ENCODE measurements at places on chromosomes 5 and 9.

DNA sequence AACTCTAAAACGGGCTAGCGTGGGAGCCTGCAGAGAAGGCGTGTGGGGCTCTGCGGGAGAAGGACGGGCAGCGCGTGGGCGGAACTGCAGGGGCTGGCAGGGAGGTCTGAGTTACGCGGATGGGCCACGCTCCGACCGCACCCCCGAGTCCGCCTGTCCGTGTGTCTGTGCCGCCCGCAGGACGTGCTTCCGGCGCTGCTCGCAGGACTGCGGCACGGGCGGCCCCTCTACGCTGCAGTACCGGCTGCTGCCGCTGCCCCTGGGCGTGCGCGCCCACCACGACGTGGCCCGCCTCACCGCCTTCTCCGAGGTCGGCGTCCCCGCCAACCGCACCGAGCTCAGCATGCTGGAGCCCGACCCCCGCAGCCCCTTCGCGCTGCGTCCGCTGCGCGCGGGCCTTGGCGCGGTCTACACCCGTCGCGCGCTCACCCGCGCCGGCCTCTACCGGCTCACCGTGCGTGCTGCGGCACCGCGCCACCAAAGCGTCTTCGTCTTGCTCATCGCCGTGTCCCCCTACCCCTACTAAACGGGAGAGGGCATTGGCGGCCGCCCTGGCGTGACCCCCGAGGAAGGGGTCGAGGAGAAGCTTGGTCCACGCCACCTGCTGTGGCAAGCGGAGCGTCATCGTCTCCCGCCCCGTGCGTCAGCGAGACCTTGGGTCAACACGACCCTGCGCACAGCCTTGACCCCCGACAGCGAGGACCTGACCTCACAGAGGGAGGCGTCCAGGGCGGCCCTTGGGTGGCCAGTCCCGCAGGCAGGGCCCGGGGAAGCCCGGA lies 11.4 kb upstream of the ASS1 start:
- no peaks in the 10 kb centered on the region for H3K27me3 ChIP-seq
- H3K4me3 ChIP-seq: no peak overlapping the region
- DNase-seq: no peak
- H3K4me1 ChIP-seq: no peaks in the 10 kb centered on the region
- H3K36me3 ChIP-seq: no peaks in the 10 kb centered on the region

- H3K27me3 ChIP-seq: no peaks in the 10 kb centered on the region
- no peak overlapping the region for H3K4me3 ChIP-seq
- no peak overlapping the region for H3K27ac ChIP-seq
- DNase-seq: no peak
These were observed 3.4 kb downstream of the CLINT1 start for GRCh38 chr5:157855404-157855994.

GRCh38 chr9:33698267-33698666 lies 97.1 kb upstream of the PRSS3 start:
- H3K36me3 ChIP-seq: no peaks in the 10 kb centered on the region
- H3K4me1 ChIP-seq: no peaks in the 10 kb centered on the region
- DNase-seq: no peak
- H3K27ac ChIP-seq: no peak overlapping the region

DNA sequence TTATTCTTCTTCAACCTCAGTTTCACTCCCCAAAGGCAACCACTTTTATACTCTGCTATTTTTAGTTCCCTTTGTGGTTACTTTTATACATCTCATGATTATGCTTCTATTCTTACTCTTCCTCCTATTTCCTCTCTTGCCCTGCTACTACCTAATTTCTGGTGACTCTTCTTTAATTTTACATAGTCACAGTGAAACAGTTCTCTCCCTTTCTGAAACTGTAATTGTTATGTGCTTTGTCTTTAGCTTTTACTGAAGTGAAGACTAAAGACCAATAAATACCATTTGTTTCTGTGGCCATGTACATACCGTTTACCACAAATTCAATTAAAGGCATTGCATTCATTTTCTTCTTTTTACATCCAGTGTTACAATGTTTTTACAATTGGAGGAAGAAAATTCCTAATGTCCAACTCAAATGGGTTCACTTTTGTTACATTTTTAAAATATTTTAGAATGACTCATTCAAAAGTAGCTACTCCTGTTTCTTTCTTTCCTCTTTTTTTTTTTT lies 410.6 kb downstream of the PSAT1 start:
- no peak overlapping the region for H3K4me3 ChIP-seq
- H3K4me1 ChIP-seq: no peaks in the 10 kb centered on the region
- no peaks in the 10 kb centered on the region for H3K36me3 ChIP-seq
- no peaks in the 10 kb centered on the region for H3K27me3 ChIP-seq

DNA sequence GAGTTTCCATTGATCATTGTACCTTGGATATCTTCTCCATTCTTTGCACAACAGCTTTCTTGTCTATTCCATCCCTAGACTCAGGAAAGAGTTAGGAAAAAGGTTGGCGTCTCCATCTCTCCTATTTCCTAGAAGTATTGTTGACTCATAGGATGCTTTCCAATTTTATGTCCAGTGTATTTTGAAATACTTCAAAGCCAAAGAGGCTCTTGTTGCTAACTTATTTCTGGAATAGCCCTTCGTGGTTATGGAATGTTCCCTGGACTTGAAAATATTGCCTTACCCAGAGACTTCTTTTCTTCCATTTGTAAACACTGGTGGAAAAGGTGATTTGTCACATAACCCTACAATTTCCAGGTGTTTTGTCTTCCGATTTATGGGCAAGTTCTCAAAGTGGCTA lies 402.3 kb upstream of the ZNF608 start:
- H3K27ac ChIP-seq: no peak overlapping the region
- no peaks in the 10 kb centered on the region for H3K36me3 ChIP-seq
- no peak for DNase-seq

- H3K27ac ChIP-seq: peak overlapping the region; percentile 95
- peaks cover 7% of the 10 kb centered on the region for H3K36me3 ChIP-seq
- peaks cover 45% of the 10 kb centered on the region for H3K4me1 ChIP-seq
- no peak for DNase-seq
- peak overlapping the region; percentile 63 for H3K4me3 ChIP-seq
- no peaks in the 10 kb centered on the region for H3K27me3 ChIP-seq
These were observed 373 bp upstream of the PHYKPL start for GRCh38 chr5:178232920-178233429.

GRCh38 chr5:174093123-174093522 lies 47.6 kb downstream of the NSG2 start:
- no peak overlapping the region for H3K4me3 ChIP-seq
- H3K36me3 ChIP-seq: no peaks in the 10 kb centered on the region
- DNase-seq: no peak
- no peak overlapping the region for H3K27ac ChIP-seq
- H3K4me1 ChIP-seq: no peaks in the 10 kb centered on the region

DNA sequence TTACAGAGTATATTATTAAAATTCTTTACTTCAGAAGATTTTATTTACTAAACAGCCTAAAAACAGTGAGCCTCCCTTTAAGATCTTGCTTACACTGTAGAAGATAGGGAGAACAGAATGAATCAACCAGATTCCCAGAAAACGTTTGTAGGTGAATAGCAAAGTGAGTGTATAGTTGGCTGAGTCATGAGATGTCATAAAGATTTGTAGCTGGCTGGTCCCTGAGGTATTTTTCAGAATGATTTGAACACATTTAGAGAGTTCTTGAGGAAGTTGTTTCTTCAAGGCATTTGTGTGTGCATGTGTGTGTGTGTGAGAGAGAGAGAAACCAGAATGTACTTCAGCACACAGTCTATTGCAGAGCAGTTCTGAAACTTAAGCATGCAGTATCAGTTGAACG lies 159.4 kb upstream of the PRR16 start:
- H3K36me3 ChIP-seq: no peaks in the 10 kb centered on the region
- H3K4me1 ChIP-seq: no peaks in the 10 kb centered on the region
- no peak for DNase-seq
- no peak overlapping the region for H3K4me3 ChIP-seq
- H3K27me3 ChIP-seq: no peaks in the 10 kb centered on the region
- no peak overlapping the region for H3K27ac ChIP-seq

GRCh38 chr9:37218800-37219425 lies 98.5 kb downstream of the ZCCHC7 start:
- no peak for DNase-seq
- H3K36me3 ChIP-seq: no peaks in the 10 kb centered on the region
- H3K4me1 ChIP-seq: peaks cover 3% of the 10 kb centered on the region
- no peaks in the 10 kb centered on the region for H3K27me3 ChIP-seq
- no peak overlapping the region for H3K4me3 ChIP-seq

- DNase-seq: no peak
- H3K4me1 ChIP-seq: no peaks in the 10 kb centered on the region
- H3K36me3 ChIP-seq: no peaks in the 10 kb centered on the region
- H3K27ac ChIP-seq: no peak overlapping the region
These were observed 687.3 kb upstream of the ST8SIA4 start for GRCh38 chr5:101590384-101590783.

DNA sequence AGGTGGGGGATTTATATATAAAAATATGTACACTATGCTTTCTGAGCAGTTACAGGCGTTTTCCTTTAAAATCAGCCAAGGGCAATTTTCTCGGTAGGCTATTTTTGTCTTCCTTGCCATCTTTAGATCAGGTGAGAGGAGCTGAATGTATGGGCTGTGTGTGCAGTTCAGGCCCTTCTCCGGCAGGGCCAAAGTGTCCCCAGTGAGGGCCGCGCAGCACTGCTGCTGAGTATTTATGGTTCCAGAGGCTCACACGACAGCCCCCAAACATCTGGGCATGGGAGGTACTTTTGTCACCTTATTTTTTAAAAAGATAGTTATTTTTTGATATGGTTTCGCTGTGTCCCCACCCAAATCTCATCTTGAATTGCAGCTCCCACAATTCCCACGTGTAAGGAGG lies 11.5 kb downstream of the GFPT2 start:
- no peaks in the 10 kb centered on the region for H3K4me1 ChIP-seq
- H3K36me3 ChIP-seq: no peaks in the 10 kb centered on the region
- H3K27me3 ChIP-seq: no peaks in the 10 kb centered on the region
- DNase-seq: no peak
- no peak overlapping the region for H3K4me3 ChIP-seq

Measured in naive thymus-derived CD4-positive, alpha-beta T cell (primary cell).